ENCODE measurements at places on chromosomes 7 and 10.

- no peak for DNase-seq
Measured at GRCh38 chr7:16299853-16300252, 121.5 kb downstream of the CRPPA start.

DNA sequence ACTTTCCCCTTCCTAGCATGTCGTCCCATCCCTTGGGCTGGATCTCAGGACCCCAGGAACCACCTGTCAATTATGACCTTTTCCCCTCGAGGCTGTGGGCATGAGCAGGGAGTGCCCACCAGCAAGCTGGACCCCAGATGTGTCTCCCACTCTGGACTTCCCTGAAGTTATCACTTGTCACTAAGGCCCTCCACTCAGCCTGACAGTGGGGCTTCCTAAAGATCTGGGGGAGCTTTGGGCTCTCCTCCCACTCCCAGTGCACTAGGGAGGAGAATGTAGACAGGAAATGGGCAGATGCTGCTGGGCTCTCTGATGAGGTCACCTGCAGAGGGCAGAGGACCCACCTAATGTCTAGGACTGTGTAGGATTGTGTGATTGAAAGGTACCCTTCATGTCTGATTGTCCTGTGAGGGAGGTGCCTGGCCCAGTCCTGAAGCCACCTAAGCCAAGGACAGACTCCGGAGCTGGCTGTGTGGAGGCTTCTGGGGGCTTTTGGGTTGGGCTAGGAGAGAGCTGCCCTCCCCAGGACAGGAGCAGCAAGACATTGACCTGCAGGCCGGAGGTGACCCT, 18.7 kb downstream of the MYO1G start:
- no peak for DNase-seq

- no peak for DNase-seq
Measured at GRCh38 chr7:110262251-110262650, 828.7 kb upstream of the LRRN3 start.

- DNase-seq: no peak
Measured at GRCh38 chr7:17506095-17506494, 207.6 kb downstream of the AHR start.

GRCh38 chr10:78377356-78377755, 343.7 kb downstream of the RPS24 start:
- no peak for DNase-seq

GRCh38 chr10:112538168-112538567, 91.2 kb downstream of the VTI1A start:
- no peak for DNase-seq

DNA sequence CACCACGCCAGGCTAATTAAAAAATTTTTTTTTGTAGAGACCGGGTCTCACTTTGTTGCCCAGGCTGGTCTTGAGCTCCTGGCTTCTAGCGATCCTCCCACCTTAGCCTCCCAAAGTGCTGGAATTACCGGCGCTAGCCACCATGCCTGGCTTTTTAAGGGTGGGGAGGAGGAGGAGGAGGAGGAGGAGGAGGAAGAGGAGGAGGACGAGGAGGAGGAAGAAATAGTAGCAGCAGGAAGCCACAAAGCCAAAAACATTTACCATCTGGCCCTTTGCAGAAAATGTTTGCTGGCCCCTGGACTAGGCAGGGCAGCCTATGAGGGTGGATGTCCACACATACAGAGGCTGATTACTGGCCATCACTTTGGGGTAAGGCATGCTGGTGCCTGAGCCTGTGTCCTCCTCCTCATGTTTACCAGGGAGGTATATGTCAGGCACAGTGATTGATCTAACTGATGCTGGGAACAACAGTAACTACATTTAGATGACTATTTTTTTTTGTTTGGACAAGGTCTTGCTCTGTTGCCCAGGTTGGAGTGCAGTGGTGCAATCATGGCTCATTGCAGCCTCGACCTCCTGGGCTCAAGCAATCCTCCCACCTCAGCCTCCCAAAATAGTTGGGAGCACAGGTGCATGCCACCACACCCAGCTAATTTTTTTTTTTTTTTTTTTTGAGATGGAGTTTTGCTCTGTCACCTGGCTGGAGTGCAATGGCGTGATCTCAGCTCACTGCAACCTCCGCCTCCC, 122.1 kb downstream of the HIP1 start:
- DNase-seq: no peak

DNA sequence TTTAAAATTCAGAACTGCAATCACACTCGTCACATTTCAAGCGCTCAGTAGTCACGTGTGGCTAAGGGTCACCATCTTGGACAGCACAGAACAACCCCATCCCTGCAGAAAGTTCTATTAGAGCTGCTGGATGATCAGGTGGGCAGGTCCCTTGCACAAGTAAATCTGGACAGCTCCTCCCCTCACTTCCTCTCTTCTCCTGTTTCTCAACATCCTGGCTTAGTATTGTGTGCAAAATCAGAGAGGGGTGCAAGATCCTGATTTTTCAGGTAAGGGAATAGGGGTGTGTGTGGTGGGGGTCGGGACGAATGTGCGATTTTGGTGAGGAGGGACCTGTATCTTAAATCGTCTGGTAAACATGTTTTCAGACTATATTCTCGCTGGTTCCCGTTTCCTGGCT, at the start of gene GIMAP4:
Gene GIMAP4, plus strand, starts transcription at position 222 of the 400 bp plus-strand sequence. CDS start 2,512 bp downstream, outside the sequence.
- DNase-seq: no peak

- no peak for DNase-seq
Measured at GRCh38 chr7:103797647-103798307, 191.7 kb downstream of the RELN start.
